Activated CD8-positive, alpha-beta T cell treated with anti-CD3 and anti-CD28 coated beads for 36 hours (primary cell): ENCODE measurements at places on chromosomes 7 and 10. TPM values are rescaled to one million over a fixed set of nuclear protein-coding genes. Genes with fewer than 3 reads are reported as not detected.

Gene HSPA12A
- not detected for total RNA-seq

Gene HTR7
- not detected for total RNA-seq

Gene HOXA2
- not detected for total RNA-seq

Gene CALN1
- 0.02 TPM for total RNA-seq

Gene ANKRD30A
- not detected for total RNA-seq

Gene TMEM209
- total RNA-seq, result 45.6 TPM

GRCh38 chr10:102004376-102004775 lies 51.6 kb downstream of the ARMH3 start:
- no peak overlapping the region for H3K27ac ChIP-seq
- peaks cover 29% of the 10 kb centered on the region for H3K36me3 ChIP-seq
- no peak for DNase-seq
- H3K27me3 ChIP-seq, result no peaks in the 10 kb centered on the region
- peaks cover 18% of the 10 kb centered on the region for H3K4me1 ChIP-seq

DNA sequence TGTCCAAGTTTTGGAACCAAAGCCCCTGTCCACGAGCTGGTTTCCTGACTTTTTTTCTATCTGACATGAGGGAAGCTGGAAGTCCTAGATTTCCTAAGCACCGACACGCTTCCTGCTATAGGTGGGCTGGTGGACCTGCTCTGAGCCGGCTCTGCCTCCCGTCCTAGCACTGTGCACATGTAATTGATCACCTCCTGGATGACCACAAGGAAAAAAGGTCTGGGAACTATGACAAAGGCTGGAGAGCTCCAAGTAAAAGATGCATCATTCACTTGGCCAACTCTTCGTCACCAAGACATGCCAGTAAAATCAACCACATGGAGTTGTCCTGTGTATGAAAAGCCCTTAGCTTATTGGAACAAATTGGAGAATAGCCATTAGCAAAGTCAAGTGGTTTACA lies 104.8 kb downstream of the ITIH5 start:
- no peaks in the 10 kb centered on the region for H3K36me3 ChIP-seq
- H3K27me3 ChIP-seq, result peaks cover 3% of the 10 kb centered on the region
- H3K27ac ChIP-seq, result no peak overlapping the region
- no peak for DNase-seq
- H3K4me1 ChIP-seq, result no peaks in the 10 kb centered on the region

- H3K27me3 ChIP-seq, result no peaks in the 10 kb centered on the region
- no peak for DNase-seq
- no peak overlapping the region for H3K4me3 ChIP-seq
- no peak overlapping the region for H3K27ac ChIP-seq
- H3K4me1 ChIP-seq, result no peaks in the 10 kb centered on the region
Measured at GRCh38 chr10:86103391-86104101, 263.0 kb downstream of the GRID1 start.

GRCh38 chr7:116277070-116277469 lies 66.7 kb downstream of the TES start:
- H3K4me1 ChIP-seq, result no peaks in the 10 kb centered on the region
- H3K27ac ChIP-seq, result no peak overlapping the region
- DNase-seq, result no peak
- no peak overlapping the region for H3K4me3 ChIP-seq
- H3K27me3 ChIP-seq, result peaks cover 27% of the 10 kb centered on the region
- no peaks in the 10 kb centered on the region for H3K36me3 ChIP-seq

DNA sequence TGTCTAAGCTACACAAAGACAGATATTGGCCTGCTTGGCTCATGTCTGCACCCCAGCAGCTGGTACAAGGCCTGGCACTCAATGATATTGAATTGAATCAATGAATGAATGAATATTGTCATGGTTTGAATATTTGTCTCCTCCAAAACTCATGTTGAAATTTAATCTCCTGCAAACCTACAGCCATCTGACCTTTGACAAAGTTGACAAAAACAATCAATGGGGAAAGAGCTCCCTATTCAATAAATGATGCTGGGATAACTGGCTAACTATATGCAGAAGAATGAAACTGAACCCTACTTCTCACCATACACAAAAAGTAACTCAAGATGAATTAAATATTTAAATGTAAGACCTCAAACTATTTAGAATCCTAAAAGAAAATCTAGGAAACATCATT lies 144.7 kb downstream of the CYP26A1 start:
- DNase-seq, result no peak
- H3K27me3 ChIP-seq, result peaks cover 2% of the 10 kb centered on the region
- H3K4me3 ChIP-seq, result no peak overlapping the region
- no peak overlapping the region for H3K27ac ChIP-seq
- H3K4me1 ChIP-seq, result no peaks in the 10 kb centered on the region
- no peaks in the 10 kb centered on the region for H3K36me3 ChIP-seq

GRCh38 chr10:3631701-3632330 lies 153.2 kb downstream of the KLF6 start:
- H3K36me3 ChIP-seq, result no peaks in the 10 kb centered on the region
- H3K27me3 ChIP-seq, result no peaks in the 10 kb centered on the region
- DNase-seq, result no peak
- no peak overlapping the region for H3K27ac ChIP-seq
- H3K4me3 ChIP-seq, result no peak overlapping the region
- peaks cover 5% of the 10 kb centered on the region for H3K4me1 ChIP-seq

DNA sequence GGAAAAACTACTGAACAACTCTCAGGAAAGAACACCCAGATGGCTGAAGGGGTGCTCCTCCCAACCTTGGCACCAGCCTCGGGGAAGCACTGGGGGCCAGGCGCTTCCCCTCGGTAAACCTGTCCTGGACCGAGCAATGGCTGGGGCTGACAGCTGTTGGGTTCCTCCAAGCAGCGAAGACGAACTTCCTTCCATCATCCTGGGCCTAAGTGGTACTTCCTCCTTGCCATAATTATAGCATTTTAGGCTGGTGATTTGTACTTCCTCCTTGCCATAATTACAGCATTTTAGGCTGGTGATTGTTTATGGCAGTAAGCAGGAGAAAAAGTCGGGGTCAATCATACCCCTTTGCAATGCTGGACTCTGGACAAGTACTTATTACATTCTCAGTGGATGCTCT lies 69.3 kb downstream of the MYOF start:
- H3K4me1 ChIP-seq, result peaks cover 50% of the 10 kb centered on the region
- H3K27me3 ChIP-seq, result no peaks in the 10 kb centered on the region
- no peak overlapping the region for H3K4me3 ChIP-seq
- H3K27ac ChIP-seq, result peak overlapping the region; percentile 71

GRCh38 chr10:59606551-59606961 lies 103.1 kb downstream of the SLC16A9 start:
- H3K4me3 ChIP-seq, result no peak overlapping the region
- DNase-seq, result no peak
- peaks cover 2% of the 10 kb centered on the region for H3K27me3 ChIP-seq
- no peaks in the 10 kb centered on the region for H3K36me3 ChIP-seq
